ENCODE measurements at places on chromosomes 12 and 14. TPM values are rescaled to one million over a fixed set of nuclear protein-coding genes. Genes with fewer than 3 reads are reported as not detected.

The TCL1A gene
- not detected for polyA plus RNA-seq

The SLC39A5 gene
- polyA plus RNA-seq, result not detected

The P2RX2 gene
- not detected for polyA plus RNA-seq

The CACNA1C gene
- 1.6 TPM for polyA plus RNA-seq

The ARMH4 gene
- polyA plus RNA-seq, result 8.0 TPM

The WSCD2 gene
- polyA plus RNA-seq, result 3.4 TPM

The ANO2 gene
- polyA plus RNA-seq, result 1.1 TPM

Data from brain (organoid and tissue), 16 donors.